LHCN-M2 (cell line): ENCODE measurements at places on chromosomes 1 and 21. TPM values are rescaled to one million over a fixed set of nuclear protein-coding genes. Genes with fewer than 3 reads are reported as not detected.

OR10Z1 gene
- not detected in 2 replicates for total RNA-seq

NGF gene
- total RNA-seq = not detected in 2 replicates

BRINP3 gene
- total RNA-seq = not detected in 2 replicates

TAF5L gene
- total RNA-seq = 15.0 and 18.6 TPM in 2 replicates

CFAP45 gene
- 0.34 and 1.2 TPM in 2 replicates for total RNA-seq

TRIM17 gene
- not detected in 2 replicates for total RNA-seq

SYT6 gene
- 0.13 and 1.7 TPM in 2 replicates for total RNA-seq

S1PR1 gene
- total RNA-seq = 1.3 and 2.4 TPM in 2 replicates

SLC16A4 gene
- total RNA-seq = 8.0 and 8.1 TPM in 2 replicates

GBP7 gene
- total RNA-seq = not detected in 2 replicates

UBAP2L gene
- total RNA-seq = 94.1 and 116 TPM in 2 replicates

SRGAP2C gene
- 7.4 and 9.2 TPM in 2 replicates for total RNA-seq

HPCA gene
- not detected in 2 replicates for total RNA-seq

FAM72C gene
- total RNA-seq = 0.13 and 1.8 TPM in 2 replicates

LRRC3 gene
- total RNA-seq = not detected in 2 replicates

DIRAS3 gene
- total RNA-seq = 16.2 and 25.7 TPM in 2 replicates

APP gene
- total RNA-seq = 266 and 329 TPM in 2 replicates

KLHDC9 gene
- total RNA-seq = 0.29 and 0.71 TPM in 2 replicates

BGLAP gene
- total RNA-seq = 2.0 and 4.3 TPM in 2 replicates

KCNA3 gene
- not detected in 2 replicates for total RNA-seq

KCNJ9 gene
- not detected in 2 replicates for total RNA-seq

OR10J1 gene
- not detected in 2 replicates for total RNA-seq

SLAMF9 gene
- total RNA-seq = not detected in 2 replicates

KCNC4 gene
- total RNA-seq = 0.46 and 0.51 TPM in 2 replicates

CHI3L1 gene
- 0.17 TPM in 1 of 2 replicates, not detected in the other for total RNA-seq

FLG2 gene
- total RNA-seq = not detected in 2 replicates

RGS18 gene
- not detected in 2 replicates for total RNA-seq

FRRS1 gene
- 6.5 and 7.2 TPM in 2 replicates for total RNA-seq
